Lung (tissue), 17 donors: ENCODE measurements at places on chromosomes 5 and 9. TPM values are rescaled to one million over a fixed set of nuclear protein-coding genes. Genes with fewer than 3 reads are reported as not detected.
A peak's percentile ranks its signal among the peaks of the same experiment; 100 is the strongest.

DNA sequence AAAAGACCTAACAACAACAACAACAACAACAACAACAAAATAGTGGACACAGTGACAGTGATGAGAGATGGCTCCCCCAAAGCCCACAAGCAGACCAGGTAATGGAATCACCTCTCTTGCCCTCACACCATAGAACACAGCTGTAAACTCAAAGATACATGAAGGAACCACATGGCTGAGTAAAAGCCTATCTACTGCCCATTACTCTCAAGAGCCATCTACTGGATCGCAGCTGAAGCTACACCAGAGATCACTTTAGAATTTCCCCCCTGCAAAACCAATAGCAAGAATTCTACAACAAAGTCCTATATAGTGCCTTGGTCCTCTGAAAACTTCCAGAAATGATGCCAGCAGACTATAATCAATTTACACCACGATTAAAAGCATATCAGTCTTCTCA is 1537.6 kb upstream of the CDH9 start:
- H3K27me3 ChIP-seq = no peaks in the 10 kb centered on the region
- no peaks in the 10 kb centered on the region for H3K36me3 ChIP-seq
- DNase-seq = no peak
- H3K4me1 ChIP-seq = no peaks in the 10 kb centered on the region

- no peak overlapping the region for H3K4me3 ChIP-seq
- peak; percentile 12 for DNase-seq
- H3K27me3 ChIP-seq = peaks cover 5% of the 10 kb centered on the region
- no peaks in the 10 kb centered on the region for H3K4me1 ChIP-seq
- no peaks in the 10 kb centered on the region for H3K36me3 ChIP-seq
Observed at GRCh38 chr5:137374110-137374714, 124.9 kb downstream of the SPOCK1 start.

NFX1 gene
- 34.7 TPM for total RNA-seq

GRCh38 chr9:68473790-68474189 is 66.9 kb downstream of the TMEM252 start:
- peaks cover 31% of the 10 kb centered on the region for H3K4me1 ChIP-seq
- no peak overlapping the region for H3K27ac ChIP-seq
- no peak overlapping the region for H3K4me3 ChIP-seq
- no peak for DNase-seq
- no peaks in the 10 kb centered on the region for H3K27me3 ChIP-seq
- no peaks in the 10 kb centered on the region for H3K36me3 ChIP-seq

PNPLA7 gene
- total RNA-seq = 8.9 TPM

DNA sequence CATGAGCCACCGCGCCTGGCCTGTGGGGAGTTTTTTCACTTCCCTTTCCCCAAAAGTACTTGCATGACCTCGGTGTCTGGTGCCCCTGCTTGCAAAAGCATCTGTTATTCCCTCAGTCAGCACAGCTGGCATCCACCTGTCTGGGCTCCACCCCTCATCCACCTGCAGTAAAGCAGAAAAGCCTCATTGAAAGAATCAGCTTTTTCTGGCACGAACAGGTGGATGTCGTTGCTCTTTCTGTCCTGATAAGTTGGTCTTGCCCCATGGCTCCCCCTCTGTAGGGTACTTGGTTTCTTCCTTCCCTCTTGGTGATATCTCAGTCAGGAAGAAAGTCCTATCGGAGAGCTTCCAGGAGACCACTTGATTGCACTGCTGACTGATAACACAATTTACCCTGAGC is 37.4 kb downstream of the WWC1 start:
- no peak overlapping the region for H3K27ac ChIP-seq
- peak; percentile 86 for DNase-seq
- H3K27me3 ChIP-seq = no peaks in the 10 kb centered on the region
- H3K36me3 ChIP-seq = no peaks in the 10 kb centered on the region
- no peaks in the 10 kb centered on the region for H3K4me1 ChIP-seq
- no peak overlapping the region for H3K4me3 ChIP-seq

GRCh38 chr5:174737330-174737729 is 12.9 kb downstream of the MSX2 start:
- no peak overlapping the region for H3K4me3 ChIP-seq
- H3K4me1 ChIP-seq = no peaks in the 10 kb centered on the region
- H3K27ac ChIP-seq = no peak overlapping the region

DNA sequence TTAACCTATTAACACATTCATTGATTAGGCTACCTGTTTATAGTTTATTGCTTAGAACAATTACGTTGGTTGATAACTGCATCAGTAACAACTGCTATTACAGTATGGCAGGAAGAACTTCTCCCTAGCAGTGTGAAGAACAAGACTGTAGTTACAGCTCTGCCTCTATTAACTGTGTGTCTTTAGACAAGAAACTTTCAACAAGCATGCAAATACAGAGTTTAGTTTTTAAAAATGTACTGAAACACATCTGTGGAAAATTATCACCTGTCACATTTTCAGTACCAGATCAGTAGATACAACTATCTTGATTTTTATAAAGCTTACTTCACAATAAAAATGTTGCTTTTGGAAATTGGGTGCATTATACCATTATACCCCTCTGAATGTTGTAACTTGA is 22.2 kb downstream of the ELL2 start:
- no peak overlapping the region for H3K27ac ChIP-seq
- no peak overlapping the region for H3K4me3 ChIP-seq
- DNase-seq = no peak
- peaks cover 12% of the 10 kb centered on the region for H3K4me1 ChIP-seq
- no peaks in the 10 kb centered on the region for H3K27me3 ChIP-seq

FAM170A gene
- total RNA-seq = not detected

C9orf152 gene
- 16.8 TPM for total RNA-seq

DNA sequence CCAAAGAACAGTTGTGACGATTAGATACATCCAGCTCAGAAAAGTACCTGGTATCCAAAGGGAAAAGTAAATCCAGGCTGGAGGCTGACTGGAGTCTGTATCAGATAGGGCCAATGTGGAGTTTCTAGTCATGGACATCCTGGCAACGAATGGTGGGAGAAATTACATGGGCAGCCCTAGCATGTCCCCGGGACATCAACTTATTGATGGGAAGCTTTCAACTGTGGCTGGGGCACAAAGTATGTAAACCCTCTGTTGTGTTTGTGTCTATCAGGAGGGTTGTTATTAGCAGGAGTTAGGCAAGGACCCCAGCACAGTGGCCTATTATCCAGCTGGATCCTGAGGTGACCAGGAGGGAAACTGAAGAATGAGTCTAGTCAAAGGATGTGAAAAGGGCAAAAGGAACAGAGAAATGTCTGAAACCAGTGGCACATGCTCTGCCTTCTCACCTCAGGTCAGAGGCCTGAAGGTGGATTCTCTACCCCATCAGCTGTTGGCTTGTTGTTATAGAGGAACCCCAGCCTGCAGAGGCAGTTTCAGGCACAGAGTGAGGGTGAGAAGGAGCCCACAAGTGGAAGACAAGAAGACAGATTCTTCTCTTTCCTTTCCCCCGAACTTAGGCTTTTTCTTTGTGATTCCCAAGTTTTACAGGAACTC is 19.9 kb downstream of the IFNW1 start:
- no peak overlapping the region for H3K27ac ChIP-seq
- H3K4me1 ChIP-seq = no peaks in the 10 kb centered on the region
- H3K36me3 ChIP-seq = no peaks in the 10 kb centered on the region
- no peak for DNase-seq
- H3K4me3 ChIP-seq = no peak overlapping the region

IFNA2 gene
- total RNA-seq = not detected

DNA sequence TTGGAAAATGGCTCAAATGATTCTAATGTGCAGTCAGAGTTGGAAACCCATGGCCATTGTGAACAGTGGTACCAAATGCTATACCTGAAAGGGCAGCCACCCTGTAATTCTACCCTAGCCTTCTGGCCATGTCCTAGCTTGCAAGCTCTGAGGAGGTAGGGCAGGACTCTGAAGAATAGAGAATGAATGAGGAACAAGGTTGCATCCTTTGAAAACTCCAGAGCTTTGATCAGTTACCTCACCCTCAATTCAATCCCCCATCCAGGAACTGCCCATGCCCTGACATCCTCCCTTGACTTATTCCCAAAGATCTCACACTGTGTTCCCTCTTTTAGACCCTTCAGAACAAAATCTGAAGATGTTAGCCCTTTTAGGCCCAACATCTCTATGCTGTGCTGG is 17.8 kb upstream of the ERMP1 start:
- no peaks in the 10 kb centered on the region for H3K36me3 ChIP-seq
- no peak overlapping the region for H3K27ac ChIP-seq

SLC2A8 gene
- 8.9 TPM for total RNA-seq

GRCh38 chr5:77400645-77401044 is 91.5 kb downstream of the WDR41 start:
- no peaks in the 10 kb centered on the region for H3K36me3 ChIP-seq
- no peak overlapping the region for H3K27ac ChIP-seq
- no peaks in the 10 kb centered on the region for H3K4me1 ChIP-seq
- no peak overlapping the region for H3K4me3 ChIP-seq
- no peaks in the 10 kb centered on the region for H3K27me3 ChIP-seq
- no peak for DNase-seq

DNA sequence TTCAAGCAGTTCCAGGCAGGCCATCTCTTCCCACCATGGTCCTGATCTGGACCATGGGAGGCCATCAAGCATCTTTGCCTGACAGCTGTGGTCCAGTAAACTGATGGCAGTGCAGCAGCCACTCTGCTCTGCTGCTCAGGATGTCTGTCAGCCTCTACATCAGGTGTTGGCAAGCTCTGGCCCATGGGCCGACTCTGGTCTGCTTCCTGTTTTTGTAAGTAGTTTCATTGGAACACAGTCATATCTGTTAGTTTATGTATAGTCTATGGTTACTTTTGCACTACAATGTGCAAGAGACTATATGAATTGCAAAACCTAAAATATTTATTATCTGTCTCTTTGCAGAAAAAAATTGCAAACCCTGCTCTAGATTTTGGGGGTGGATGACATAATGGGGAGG is 225.0 kb downstream of the KCTD16 start:
- no peak for DNase-seq
- no peak overlapping the region for H3K27ac ChIP-seq
- H3K4me3 ChIP-seq = no peak overlapping the region
- H3K27me3 ChIP-seq = no peaks in the 10 kb centered on the region
- H3K4me1 ChIP-seq = no peaks in the 10 kb centered on the region

DNA sequence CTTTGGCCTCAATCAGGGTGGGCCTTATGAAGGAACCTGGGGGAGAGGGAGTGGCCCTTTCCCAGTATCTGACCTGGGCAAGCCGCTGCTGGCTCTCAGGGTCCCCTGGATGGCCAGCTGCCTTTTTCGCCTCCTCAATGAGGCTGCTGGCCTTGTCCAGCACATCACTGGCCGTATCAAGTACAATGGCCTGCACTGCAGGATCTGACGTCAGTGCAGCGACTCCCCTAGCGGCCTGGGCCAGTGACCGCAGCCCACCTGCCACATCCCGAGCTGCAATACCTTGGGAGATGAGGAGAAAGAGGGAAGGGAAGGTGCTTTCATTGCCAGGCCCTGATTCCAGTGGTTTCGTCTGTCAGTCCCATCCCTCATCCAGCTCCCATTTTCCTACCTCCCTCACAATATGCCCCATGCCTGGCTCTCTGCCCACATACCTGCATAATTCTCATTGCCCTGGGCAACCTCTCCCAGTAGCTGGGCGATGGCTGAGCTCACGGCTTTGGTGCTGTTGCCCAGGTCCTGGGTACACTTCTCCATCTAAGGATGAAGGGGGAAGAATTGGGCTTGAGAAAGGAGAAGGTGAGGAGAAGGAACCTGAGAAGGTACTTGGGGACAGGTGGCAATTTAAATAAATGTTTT is 19.1 kb downstream of the TLN1 start:
- H3K4me1 ChIP-seq = no peaks in the 10 kb centered on the region
- H3K36me3 ChIP-seq = peaks cover 75% of the 10 kb centered on the region
- H3K4me3 ChIP-seq = no peak overlapping the region
- DNase-seq = no peak
